Muscle of leg (tissue), 16 donors: ENCODE measurements at places on chromosomes 4 and X.
A peak's percentile ranks its signal among the peaks of the same experiment; 100 is the strongest.

GRCh38 chr4:35912174-35912573 is 332.1 kb downstream of the ARAP2 start:
- no peak for DNase-seq

- peak; percentile 22 for DNase-seq
Observed at GRCh38 chrX:45807572-45808425, 607.1 kb upstream of the DIPK2B start.

DNA sequence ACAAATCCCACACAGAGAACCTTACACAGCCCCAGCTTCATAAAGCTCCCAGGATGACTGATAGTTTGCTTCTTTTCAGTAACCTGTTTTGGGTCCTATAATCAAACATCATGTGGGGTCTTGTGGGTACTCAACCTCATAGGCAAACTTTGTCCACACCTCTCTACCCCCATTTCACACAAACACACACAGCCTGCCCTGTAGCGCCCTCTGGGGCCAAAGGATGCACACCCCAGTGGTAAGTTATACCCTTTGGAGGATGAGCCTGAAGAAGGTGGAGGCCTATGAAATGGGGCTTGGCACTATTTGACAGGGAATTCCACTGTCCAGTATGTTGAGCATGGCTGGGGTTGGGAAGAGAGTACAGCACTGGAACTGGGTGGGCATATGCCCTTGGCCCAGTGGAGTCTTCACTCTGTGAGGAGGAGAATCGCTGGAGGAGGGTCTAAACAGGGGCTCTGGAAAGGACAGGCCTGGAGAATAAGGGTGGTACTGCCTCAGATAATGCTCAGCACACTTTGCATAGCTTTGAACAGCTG is 30.5 kb upstream of the COL25A1 start:
- no peak for DNase-seq

DNA sequence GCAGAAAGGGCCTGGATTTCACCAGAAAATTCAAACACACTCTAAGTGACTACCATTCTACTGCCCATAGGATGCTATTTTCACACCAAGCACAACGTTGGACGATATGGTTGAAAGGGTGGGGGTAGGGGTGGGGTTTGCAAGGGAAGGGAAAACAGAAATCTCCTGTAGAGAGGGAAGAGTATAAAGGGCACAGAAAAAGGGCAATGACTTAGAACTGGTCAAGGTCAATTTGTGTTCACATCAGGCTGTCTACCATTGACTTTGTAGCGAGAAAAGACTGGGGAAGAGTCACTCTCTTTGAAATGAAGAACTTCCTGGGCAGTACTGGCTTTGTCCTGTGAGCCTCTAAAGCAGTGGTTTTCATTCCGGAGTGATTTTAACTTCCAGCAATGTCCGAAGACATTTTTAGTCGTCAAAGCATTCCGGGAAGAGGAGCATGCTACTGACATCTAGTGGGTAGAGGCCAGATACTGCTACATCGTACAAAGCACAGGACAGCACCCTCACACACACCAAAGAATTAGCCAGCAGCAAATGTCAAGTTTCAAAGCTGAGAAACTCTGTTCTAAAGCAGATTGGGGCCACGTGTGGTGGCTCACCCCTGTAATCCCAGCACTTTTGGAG is 48.4 kb upstream of the SLC7A3 start:
- DNase-seq = peak; percentile 65

DNA sequence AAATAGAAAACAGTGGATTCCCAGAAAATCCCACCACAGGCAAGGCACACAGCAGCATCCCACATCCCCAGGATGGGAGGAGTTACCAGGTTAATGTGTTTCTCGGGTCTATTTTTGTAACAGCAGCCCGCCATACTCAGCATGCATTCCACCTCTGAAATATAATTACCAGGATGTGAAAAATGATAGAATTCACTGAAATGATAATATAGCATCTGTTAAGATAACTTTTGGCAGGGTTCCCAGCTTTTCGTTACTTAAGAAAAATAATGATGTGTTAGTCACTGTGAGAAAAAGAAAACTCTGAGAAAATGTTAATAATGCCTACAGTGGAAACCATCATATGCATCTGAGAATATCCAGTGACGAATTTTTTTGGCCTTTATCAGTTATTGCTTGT is 87.1 kb downstream of the VCX2 start:
- DNase-seq = peak; percentile 61

DNA sequence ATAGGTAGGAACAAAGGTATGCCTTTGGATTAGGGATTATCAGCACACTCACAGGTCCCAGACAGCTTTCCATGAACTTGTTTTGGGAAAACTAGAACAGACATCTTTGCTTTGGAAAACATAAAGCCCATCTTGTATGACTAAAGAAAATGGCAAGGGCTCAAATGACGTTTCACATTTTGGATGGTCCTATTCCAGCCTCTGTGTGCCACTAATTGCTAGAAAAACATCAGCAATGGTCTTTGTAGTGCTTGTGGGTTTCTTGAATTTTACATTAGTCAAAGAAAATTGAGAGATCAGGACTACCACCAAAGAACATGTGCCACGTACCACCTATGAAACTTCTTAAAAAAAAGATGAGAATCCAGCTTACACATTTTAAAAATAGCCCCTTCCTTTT is 111.4 kb downstream of the HDAC8 start:
- no peak for DNase-seq

DNA sequence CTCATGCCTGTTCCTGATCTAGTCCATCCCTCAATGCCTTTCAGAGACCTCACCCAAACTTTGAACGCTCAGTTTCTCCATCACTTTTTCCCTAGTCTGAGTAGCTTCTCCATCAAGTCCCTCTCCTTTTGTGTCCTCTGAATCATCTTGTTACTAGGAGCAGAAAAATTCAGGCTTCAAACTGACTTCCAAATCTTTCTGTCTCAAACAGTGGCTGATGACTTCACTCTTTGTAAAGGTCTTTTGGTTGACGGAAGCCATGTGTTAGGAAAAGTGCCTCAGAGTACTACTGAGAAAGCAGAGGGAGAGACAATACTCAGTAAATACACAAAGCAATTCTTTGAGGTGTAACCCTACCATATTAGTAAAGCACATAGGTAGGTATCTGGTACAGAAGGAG is 65.7 kb upstream of the CAMK2D start:
- no peak for DNase-seq

GRCh38 chrX:34275699-34276098 is 143.6 kb upstream of the FAM47A start:
- peak; percentile 10 for DNase-seq

DNA sequence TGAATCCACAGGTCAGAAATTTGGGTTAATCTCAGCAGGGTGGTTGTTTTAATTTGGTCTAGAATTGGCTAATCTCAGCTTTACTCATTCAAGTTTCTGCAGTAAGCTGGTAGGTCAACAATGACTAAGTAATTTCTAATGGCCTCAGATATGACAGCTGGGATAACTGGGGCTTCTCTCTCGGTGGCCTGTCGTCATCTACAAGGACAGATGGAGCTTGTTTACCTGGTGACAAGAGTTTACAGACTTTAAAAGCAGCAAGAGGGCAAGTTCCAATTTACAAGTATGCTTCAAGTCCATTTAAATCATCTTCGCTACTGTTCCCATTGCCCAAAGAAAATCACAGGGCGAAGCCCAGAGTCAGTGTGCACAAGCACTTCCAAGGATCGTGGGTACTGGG is 453.9 kb downstream of the PDHA2 start:
- DNase-seq = no peak

DNA sequence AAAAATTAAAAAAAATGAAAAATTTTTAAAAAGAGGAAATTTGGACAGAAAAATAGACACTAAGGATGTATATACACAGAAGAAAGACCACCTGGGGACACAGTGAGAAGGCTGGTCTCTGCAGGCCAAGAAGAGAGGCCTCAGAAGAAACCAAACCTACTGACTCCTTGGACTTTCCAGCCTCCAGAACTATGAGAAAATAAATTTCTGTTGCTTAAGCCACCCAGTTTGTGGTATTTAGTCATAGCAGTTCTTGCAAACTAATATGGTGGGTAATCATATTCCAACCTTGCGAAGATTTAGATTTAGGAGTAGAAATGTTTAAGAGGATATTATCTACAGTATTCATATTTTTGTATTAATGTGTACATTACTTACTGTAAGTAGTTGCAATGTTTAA is 56.4 kb downstream of the COQ2 start:
- no peak for DNase-seq

- DNase-seq = peak; percentile 63
Observed at GRCh38 chr4:20015636-20016224, 236.0 kb upstream of the SLIT2 start.

- DNase-seq = no peak
Observed at GRCh38 chr4:68367835-68368234, 17.9 kb upstream of the YTHDC1 start.

GRCh38 chr4:95534032-95534431 is 14.7 kb downstream of the UNC5C start:
- no peak for DNase-seq

GRCh38 chrX:23736030-23736429 is 7.0 kb downstream of the ACOT9 start:
- DNase-seq = no peak

DNA sequence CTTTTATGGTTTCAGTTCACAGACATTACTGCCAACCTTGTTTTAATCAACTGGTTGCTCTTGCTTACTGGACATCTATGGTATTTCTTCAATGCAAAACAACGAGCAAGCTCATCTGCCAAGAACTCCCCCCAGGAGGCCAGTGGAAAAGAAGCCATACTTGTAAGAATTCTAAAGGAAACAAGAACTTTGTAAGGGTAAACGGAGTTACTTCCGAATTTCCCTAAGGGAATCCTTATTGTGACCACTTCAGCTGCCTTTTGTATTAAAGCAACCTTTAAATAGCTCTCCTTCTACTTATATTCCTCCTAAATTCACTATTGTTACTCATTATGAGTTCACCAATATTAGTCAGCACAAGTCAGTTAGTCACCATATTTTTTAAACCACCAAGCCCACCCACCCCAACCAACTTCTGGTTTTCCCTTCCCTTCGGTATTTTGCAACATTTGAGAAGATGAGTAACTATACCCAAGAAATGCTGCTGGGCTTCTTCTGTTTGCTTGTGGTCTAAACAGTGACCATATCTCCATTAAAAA is 602.8 kb upstream of the DIPK2B start:
- DNase-seq = no peak

DNA sequence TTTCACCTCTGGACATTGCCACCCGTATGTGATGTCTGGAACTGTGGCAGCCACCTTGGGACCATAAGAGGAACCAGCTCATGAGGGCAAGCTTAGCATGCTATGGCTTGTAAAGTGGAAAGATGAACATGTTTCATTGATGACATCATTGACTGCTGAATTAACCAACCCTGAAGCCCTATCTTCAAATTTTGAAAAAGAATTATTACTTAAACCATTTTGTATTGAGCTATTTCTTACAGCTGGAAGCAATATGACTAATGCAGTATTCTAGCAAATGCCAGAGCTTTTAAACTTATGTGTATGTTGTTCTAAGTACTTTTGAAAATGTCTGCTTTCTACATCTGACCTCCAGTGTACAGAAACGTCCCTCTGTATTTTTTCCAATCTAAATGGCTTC is 18.1 kb downstream of the GUCY2F start:
- DNase-seq = no peak

DNA sequence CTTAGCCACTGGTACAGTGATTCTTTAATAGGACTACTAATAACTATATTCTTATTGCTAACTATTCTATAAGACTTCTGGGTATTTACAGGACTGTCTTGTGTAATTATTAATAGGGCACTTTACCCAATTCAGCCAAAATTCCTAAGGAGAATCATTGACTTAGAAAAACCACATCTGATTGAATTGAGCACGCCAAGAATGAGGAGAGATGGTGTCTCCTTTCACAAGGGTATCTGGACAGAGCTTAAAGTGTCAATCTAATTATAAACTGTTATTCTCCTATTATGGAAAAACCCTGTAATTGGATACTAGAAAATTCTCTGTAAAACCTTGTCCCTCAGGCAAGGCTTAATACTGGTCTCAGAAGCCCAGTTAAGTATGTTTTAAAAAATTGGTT is 111.1 kb upstream of the TLL1 start:
- DNase-seq = no peak

DNA sequence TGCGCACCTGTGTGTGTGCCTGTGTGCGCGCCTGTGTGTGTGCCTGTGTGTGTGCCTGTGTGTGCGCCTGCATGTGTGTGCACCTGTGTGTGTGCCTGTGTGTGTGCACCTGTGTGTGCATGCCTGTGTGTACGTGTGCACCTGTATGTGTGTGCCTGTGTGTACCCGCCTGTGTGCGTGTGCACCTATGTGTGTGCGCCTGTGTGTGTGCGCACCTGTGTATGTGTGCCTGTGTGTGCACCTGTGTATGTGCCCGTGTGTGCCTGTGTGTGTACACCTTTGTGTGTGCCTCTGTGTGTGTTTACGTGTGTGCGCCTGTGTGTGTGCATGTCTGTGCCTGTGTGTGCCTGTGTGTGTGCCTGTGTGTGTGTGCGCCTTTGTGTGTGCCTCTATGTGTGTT is 33.5 kb downstream of the ZFP42 start:
- DNase-seq = no peak

DNA sequence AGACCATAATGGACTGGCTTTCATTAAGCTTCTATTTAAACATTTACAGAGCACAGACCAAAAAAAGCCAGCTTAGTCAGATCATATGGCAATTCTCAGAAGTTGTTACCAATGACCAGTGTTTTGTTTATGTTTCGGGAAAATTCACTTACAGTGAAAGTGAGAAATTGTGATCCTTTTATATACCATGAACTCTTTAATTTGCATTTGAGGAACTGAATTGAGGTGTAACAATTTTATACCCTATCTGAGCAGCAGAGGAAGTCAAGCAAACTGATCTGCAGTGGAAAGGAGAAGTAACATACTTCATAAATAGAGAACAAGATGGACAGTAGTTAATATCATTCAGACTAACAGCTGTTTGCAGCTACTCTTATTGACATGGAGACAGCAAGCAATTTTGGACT is 97.1 kb downstream of the TMA16 start:
- peak; percentile 32 for DNase-seq

GRCh38 chr4:31343061-31343460 is 622.9 kb downstream of the PCDH7 start:
- DNase-seq = no peak

- peak; percentile 25 for DNase-seq
Observed at GRCh38 chr4:54908763-54909162, 216.6 kb downstream of the KDR start.

GRCh38 chrX:124548571-124548970 is 202.2 kb downstream of the SH2D1A start:
- DNase-seq = no peak

- no peak for DNase-seq
Observed at GRCh38 chr4:110163327-110164069, 34.9 kb downstream of the ELOVL6 start.

DNA sequence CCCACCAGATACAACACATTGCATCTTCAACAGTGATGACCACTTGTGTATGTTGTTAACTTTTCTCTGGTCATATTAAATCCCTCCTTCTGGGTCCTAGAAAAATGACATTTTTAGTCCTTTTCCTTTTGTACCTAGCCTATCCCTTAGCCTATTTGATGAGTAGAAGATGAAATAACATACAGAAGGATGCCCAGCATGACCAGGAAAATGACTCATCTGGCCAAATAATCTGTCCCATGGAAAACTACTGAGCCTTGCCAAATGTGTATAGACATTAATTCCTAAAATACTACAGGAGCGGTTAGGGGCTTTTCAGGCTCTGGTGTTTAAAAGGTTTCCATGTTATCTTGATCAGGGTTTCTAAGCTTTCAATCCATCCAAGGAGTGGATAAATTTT is 129.0 kb upstream of the KCNIP4 start:
- DNase-seq = no peak
